ENCODE measurements at places on chromosomes 1 and 21. TPM values are rescaled to one million over a fixed set of nuclear protein-coding genes. Genes with fewer than 3 reads are reported as not detected.

DNA sequence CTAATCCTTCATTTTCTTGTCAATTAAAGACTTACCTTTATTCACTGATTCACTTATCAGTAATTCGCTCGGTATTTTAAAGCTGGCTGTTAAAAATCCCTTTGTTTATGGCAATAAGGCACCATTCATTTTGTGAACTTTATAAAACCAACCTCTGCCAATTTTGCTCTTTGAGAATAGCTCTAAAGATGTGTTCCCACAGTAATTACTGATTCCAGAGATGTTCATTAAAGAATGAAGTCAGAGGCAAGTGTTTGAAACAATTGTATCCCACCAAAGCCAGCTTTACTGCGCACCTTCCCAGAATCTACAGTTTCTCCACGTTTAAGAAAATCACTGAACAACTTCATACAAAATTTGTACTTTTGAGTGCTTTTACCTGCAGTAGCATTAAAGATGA is 424.5 kb downstream of the USP25 start:
- DNase-seq = no peak

DNA sequence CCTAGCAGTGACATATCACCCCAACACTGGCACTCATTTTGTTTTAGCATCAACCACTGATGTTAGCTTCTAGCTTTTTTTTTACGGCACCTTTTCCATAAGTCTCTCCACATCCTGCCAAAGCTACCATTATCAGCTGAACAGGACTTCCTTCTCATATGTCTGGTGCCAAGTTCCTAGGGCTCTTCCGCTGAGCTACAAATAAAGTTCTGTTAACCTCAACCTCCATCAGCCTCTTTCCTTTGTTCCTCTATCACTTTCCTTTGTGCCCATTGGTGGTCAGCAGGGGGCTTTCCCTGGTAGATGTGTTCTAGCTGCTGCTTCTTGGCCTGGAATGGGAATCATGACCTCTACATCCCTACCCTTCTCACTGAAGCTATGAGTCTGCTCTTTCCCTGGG is 163.8 kb downstream of the FAF1 start:
- DNase-seq = no peak

CD52 gene
- total RNA-seq = 5.6 TPM

- DNase-seq = no peak
These were observed 589.4 kb downstream of the PLPP3 start for GRCh38 chr1:55990007-55990406.

GRCh38 chr1:78918157-78918556 is 88.4 kb downstream of the ADGRL4 start:
- DNase-seq = no peak

NIBAN1 gene
- 359 TPM for total RNA-seq

- DNase-seq = no peak
These were observed 31.8 kb upstream of the RBM15 start for GRCh38 chr1:110307239-110307974.

GRCh38 chr1:213914392-213914791 is 73.4 kb upstream of the PROX1 start:
- no peak for DNase-seq

CYP4X1 gene
- total RNA-seq = 5.1 TPM

DNA sequence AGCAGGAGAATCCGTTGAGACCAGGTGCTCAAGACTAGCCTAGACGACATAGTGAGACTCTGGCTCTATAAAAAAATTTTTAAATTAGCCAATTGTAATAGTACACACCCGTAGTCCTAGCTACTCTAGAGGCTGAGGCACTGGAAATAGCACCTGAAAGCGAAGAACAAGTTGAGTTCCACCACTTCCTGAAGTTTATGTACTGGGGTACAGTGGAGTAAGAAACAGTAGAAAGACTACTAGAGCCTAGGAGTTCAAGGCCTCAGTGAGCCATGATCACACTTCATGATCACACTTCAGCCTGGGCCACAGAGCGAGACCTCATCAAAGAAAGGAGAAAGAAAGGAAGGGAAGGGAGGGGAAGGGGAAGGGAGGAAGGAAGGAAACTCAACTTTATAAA is 19.8 kb downstream of the RSBN1 start:
- no peak for DNase-seq

- DNase-seq = no peak
These were observed 91.4 kb upstream of the TPTE start for GRCh38 chr21:10430005-10430404.

- DNase-seq = no peak
These were observed 47.3 kb downstream of the KMO start for GRCh38 chr1:241579434-241579833.

KMO gene
- total RNA-seq = 0.93 TPM

DNA sequence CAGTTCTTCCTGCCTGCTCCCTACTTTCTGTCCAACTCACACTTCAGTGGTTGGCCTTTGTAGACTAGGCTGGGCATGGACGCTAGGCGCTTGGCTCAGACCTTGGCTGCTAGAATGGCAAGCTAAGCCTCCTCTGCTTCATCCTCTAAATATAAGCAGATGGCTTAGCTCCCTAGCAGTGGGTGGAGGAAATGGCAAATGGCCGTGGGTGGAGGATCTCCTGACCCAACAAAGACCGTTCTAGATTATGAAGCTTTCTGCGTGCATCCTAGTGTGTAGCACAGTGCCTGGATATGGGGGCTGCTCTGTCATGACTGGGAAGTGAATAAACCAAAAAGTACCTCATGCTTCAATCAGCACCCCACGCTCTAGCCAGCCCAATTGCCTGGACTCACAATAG is 10.4 kb upstream of the ETV3L start:
- no peak for DNase-seq

GRCh38 chr21:45931397-45931969 is 50.1 kb upstream of the COL6A1 start:
- DNase-seq = no peak

EXTL2 gene
- total RNA-seq = 8.9 TPM

Measured in right cardiac atrium (tissue), 5 donors.